T-cell (primary cell): ENCODE measurements at places on chromosomes 3 and 15. TPM values are rescaled to one million over a fixed set of nuclear protein-coding genes. Genes with fewer than 3 reads are reported as not detected.

The GABRA5 gene
- total RNA-seq = not detected

The SAMD7 gene
- not detected for total RNA-seq

The REC114 gene
- not detected for total RNA-seq

The C2CD4B gene
- total RNA-seq = not detected

The RGMA gene
- total RNA-seq = 0.15 TPM

The LRRC2 gene
- 0.58 TPM for total RNA-seq

The SH2D7 gene
- total RNA-seq = not detected

The WDR93 gene
- 0.35 TPM for total RNA-seq

The GMNC gene
- total RNA-seq = not detected

The ZBTB47 gene
- 0.53 TPM for total RNA-seq

The RBP2 gene
- not detected for total RNA-seq

The NOX5 gene
- not detected for total RNA-seq

The LMAN1L gene
- total RNA-seq = 0.58 TPM

The SRGAP3 gene
- total RNA-seq = 1.6 TPM

The CLDND1 gene
- 404 TPM for total RNA-seq

The ACOX2 gene
- total RNA-seq = not detected

The ATP2B2 gene
- not detected for total RNA-seq

The ZDHHC19 gene
- total RNA-seq = not detected
